ENCODE measurements at places on chromosomes 3 and 15. TPM values are rescaled to one million over a fixed set of nuclear protein-coding genes. Genes with fewer than 3 reads are reported as not detected.
A peak's percentile ranks its signal among the peaks of the same experiment; 100 is the strongest.

CAMKV gene
- polyA plus RNA-seq = 0.09 TPM

GJD2 gene
- not detected for polyA plus RNA-seq

NPAP1 gene
- not detected for polyA plus RNA-seq

TMC3 gene
- polyA plus RNA-seq = not detected

ACP3 gene
- polyA plus RNA-seq = 1.1 TPM

MST1R gene
- not detected for polyA plus RNA-seq

ATG3 gene
- polyA plus RNA-seq = 70.6 TPM

PEX5L gene
- polyA plus RNA-seq = 0.03 TPM

SLC6A1 gene
- polyA plus RNA-seq = not detected

CLDN16 gene
- polyA plus RNA-seq = not detected

DNA sequence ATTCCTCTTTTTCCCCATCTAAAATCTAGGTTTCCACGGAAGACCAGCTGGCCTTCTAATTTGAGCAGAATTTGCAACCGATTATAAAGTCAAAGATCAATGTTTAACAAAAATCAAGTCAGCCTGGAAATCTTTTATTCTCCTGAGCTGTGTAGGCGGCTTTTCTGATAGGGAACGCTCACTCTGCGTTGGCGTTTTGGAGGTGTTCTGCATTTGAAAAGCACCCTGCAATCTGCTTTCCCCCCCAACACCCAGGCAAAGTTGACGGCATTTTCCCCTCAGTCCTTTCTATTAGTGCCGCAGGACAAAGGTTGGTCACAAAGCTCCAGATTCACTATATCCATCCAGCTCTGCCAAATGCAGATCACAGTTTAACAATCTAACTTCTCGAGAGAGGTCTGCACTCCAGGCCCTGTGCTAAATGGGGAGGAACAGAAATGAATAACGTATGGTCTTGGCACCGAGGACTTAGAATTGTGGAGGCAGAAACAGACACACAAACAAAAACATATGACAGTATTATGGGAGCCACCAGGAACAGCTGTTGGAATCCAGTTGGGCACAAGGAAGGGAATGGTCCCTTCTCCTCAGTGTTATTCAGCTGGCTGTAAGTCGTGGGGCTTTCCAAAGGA, 50.4 kb upstream of the LARS2 start:
- no peak for DNase-seq
- H3K4me1 ChIP-seq = no peaks in the 10 kb centered on the region
- no peak overlapping the region for H3K4me3 ChIP-seq
- H3K27me3 ChIP-seq = peaks cover 16% of the 10 kb centered on the region

- no peaks in the 10 kb centered on the region for H3K36me3 ChIP-seq
- H3K27me3 ChIP-seq = no peaks in the 10 kb centered on the region
- peak overlapping the region; percentile 64 for H3K27ac ChIP-seq
- DNase-seq = peak; percentile 83
- H3K4me3 ChIP-seq = no peak overlapping the region
These were observed 58.8 kb downstream of the ARHGAP31 start for GRCh38 chr3:119352863-119353527.

DNA sequence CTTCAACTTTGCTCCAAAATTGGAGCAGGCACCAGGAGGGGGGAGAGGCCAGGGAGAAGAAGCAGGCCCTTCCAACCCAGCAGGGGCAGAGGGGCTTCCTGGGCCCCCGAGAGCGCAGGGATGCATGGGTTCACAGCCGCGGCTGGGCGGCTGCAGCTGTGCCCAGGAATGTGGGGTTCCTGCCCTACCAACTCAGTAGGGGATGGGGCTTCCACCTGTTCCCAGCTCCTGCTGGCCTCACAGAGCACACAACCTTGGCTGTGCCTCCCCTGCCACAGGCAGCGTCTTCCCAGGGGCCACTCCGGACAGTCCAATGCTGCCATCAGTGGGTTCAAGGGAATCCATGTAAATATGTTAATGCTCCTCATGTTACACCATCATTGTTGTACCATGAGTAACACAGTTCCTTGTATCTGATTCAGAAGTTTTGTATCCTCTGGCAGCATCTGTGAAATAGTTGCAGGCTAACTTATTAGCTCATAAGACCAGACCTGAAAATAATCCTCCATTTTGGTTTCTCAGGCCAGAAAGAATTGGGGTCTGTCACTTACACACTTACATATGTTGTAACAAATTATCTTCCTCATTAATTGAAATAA, 12.1 kb upstream of the SIAH2 start:
- peak; percentile 83 for DNase-seq
- H3K27ac ChIP-seq = peak overlapping the region; percentile 40
- H3K27me3 ChIP-seq = no peaks in the 10 kb centered on the region
- H3K36me3 ChIP-seq = no peaks in the 10 kb centered on the region
- no peak overlapping the region for H3K4me3 ChIP-seq

- no peak overlapping the region for H3K4me3 ChIP-seq
- peaks cover 12% of the 10 kb centered on the region for H3K4me1 ChIP-seq
- peak; percentile 99 for DNase-seq
- H3K27ac ChIP-seq = peak overlapping the region; percentile 60
These were observed 16.4 kb downstream of the CHST13 start for GRCh38 chr3:126540342-126540849.

DNA sequence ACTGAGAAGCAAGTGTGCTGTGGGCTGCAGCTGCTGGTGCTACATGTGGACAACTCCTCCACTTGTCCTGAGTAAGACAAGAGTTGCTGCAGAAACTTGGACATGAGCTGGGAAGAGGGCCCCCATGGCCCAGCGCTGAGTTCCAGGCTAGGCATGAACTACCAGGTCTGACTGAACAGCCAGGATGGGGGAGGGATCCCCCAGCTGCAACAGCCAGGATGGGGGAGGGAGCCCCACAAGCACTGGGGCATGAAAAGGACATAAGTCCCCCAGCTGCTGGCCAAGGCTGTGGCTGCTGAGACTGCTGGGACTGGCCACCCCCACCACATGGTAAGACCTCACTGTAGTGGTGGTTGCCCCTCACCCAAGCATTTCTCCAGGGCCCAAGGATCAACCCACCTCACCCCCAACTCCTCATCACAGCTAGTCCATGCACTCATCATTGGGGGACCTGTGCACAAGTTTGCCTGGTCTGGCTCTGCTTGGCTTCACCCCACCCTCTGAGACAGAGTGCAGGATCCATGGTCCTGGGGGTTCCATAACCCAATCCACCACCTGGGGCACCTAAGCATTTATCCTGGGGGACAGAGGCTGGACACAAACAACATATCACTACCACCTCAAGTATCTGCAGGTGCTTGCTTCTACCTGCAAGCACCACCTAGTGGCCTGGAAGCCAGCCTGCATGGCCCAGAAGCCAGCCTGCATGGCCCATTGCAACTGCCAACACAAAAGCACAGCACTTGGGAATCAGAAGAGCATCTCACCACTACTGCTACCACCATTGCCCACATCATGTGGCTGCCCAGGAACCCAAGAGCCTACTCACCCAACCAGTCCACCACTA, 84.5 kb upstream of the STT3B start:
- H3K4me1 ChIP-seq = no peaks in the 10 kb centered on the region
- no peaks in the 10 kb centered on the region for H3K36me3 ChIP-seq
- H3K27me3 ChIP-seq = no peaks in the 10 kb centered on the region

- H3K27ac ChIP-seq = no peak overlapping the region
- peaks cover 18% of the 10 kb centered on the region for H3K36me3 ChIP-seq
- DNase-seq = no peak
These were observed 78.6 kb downstream of the MYLK start for GRCh38 chr3:123805504-123805903.

DNA sequence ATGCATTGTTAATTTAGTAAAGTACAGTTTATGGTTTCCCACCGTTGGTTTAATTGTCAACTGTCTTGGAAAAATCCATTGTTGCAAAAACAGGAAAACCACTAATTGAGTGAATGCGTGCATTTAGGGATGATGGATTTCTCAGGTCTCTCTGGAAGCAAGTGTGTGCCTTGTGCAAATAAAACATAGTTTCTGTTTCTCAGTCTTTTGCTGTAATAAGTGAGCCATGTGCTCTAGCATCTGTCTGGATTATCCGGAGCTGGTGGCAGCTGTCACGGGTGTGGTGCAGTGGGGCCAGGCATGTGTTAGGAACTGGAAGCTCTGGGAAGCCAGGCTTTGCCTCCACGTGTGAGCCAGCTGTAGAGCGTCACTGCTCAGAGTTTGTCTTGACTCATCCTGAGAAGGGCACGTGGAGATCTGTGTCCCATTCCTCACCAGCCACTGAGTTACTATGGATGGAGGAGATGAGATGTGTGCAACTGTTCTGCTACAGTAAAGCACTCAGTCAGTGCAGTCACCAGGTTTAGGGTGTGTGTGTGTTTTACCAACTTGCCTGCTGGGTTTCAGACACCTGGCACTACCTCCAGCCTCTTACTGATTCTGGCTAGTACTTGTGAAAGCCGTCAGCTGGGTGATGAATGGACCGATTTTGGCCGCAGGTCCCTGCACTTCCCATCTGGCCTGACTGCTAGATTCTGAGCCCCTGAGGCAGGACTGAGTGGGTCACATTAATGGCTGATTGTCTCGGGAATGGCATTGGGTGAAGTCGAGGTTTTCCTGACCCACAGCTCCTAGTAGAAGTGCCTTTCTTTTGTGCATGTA, 7.2 kb downstream of the APBA2 start:
- DNase-seq = peak; percentile 12
- no peak overlapping the region for H3K27ac ChIP-seq
- no peaks in the 10 kb centered on the region for H3K36me3 ChIP-seq

GRCh38 chr15:96186105-96186504, 144.4 kb upstream of the NR2F2 start:
- no peaks in the 10 kb centered on the region for H3K36me3 ChIP-seq
- H3K27me3 ChIP-seq = no peaks in the 10 kb centered on the region
- no peak overlapping the region for H3K27ac ChIP-seq
- DNase-seq = no peak

GRCh38 chr3:112751061-112751460, 95.6 kb downstream of the CD200R1L start:
- H3K36me3 ChIP-seq = no peaks in the 10 kb centered on the region
- H3K4me3 ChIP-seq = no peak overlapping the region
- no peak for DNase-seq
- peaks cover 25% of the 10 kb centered on the region for H3K4me1 ChIP-seq
- no peaks in the 10 kb centered on the region for H3K27me3 ChIP-seq

DNA sequence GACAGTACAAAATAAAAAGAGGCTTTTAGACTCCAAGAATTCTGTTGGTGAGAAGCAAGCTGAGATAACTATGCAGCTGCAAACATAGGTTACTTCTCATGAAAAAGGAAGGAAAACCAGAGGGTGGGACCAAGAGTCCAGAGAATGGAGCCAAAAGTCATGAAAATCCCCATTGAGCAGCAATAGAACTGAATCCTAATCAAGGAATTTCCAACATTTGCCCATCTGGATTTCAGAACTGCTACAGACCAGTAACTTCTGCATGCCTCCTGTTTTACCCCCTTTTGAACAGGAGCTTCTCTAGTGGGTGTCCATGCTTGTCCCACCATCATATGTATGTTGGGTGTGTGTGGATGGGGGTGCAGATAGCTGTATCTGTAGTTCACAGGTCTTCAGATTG, 33.6 kb upstream of the BNC1 start:
- no peaks in the 10 kb centered on the region for H3K27me3 ChIP-seq
- no peak overlapping the region for H3K4me3 ChIP-seq
- H3K36me3 ChIP-seq = no peaks in the 10 kb centered on the region
- no peak for DNase-seq
- H3K4me1 ChIP-seq = peaks cover 13% of the 10 kb centered on the region

- H3K36me3 ChIP-seq = 0 out of 2 replicates have a peak, but pooled peaks cover 4% of the 10 kb centered on the region
- no peak overlapping the region for H3K27ac ChIP-seq
- no peak overlapping the region for H3K4me3 ChIP-seq
- H3K4me1 ChIP-seq = no peaks in the 10 kb centered on the region
- H3K27me3 ChIP-seq = no peaks in the 10 kb centered on the region
- DNase-seq = no peak
These were observed 76.1 kb upstream of the CMSS1 start for GRCh38 chr3:99741588-99741987.

DNA sequence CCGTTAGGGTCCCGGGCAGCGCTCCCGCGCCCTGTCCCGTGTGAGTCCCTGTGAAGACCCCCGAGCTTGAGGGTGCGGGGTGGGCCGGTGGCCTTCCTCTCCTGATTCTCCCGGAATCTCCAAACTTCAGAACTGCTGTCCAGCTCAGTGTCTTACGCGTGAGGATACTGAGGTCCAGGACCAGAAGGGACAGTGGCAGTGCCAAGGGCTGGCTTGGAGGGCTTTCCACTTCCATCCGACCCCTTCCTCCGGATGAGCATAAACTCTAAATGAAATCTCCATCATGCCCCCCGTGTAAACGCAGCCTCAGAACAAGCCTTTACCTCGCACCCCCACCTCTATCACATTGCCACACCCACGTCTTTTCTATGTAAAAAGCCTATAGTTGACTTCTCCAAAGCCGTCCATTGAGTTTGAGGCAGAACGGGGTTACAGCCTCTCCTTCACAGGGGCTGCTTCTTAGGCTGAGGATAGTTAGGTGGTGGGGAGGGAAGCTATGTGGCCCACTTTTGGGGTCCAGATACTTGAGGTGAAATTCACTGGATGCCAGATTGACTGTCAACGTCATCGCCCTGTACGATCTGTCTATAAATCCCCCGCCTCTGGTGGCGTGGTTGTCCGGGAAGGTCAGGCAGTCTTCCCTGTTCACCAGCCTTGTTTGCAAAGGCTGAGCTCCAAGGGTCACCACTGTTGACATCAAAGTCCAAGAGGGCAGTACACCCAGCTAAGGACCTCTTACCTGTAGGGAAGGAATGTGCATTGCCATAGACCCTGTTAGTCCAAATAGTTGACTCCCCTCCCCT, 1.1 kb downstream of the EDEM1 start:
- H3K36me3 ChIP-seq = no peaks in the 10 kb centered on the region
- peak; percentile 64 for DNase-seq
- H3K4me3 ChIP-seq = peak overlapping the region; percentile 93
- H3K4me1 ChIP-seq = peaks cover 17% of the 10 kb centered on the region
- H3K27ac ChIP-seq = peak overlapping the region; percentile 80

GRCh38 chr15:64070965-64071851, 22.4 kb downstream of the CIAO2A start:
- no peak overlapping the region for H3K4me3 ChIP-seq
- H3K27me3 ChIP-seq = no peaks in the 10 kb centered on the region
- 0 out of 2 replicates have a peak, but pooled peaks cover 8% of the 10 kb centered on the region for H3K36me3 ChIP-seq
- peak overlapping the region; percentile 74 for H3K27ac ChIP-seq
- H3K4me1 ChIP-seq = peaks cover 29% of the 10 kb centered on the region

DNA sequence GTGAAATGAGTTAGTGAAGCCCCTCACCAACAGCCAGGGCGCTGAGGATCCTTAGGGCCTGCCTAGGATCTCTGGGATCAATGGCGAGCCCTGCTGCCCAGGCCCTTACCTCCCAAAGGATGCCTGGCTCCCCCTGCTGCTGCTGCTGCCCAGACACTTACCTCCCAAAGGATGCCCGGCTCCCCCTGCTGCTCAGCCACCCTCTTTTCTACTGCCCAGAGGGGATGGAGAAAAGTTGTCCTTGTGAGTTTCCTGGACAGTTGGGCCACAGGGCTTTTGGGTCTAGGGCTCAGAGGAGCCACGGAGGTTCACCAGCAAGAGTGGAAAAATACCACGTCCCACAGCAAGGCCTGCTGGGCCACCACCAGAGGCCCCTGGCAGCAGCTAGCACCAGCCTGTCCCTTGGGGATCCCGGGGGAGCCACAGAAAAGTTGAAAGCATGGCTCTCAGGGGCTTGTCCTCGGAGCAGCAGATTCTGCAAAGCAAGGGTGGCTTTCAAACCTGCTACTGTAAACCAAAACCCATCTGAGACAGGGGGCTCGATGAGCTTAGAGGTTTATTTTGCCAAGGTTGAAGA, 59.4 kb downstream of the SLC6A6 start:
- 0 out of 2 replicates have a peak, but pooled peaks cover 4% of the 10 kb centered on the region for H3K36me3 ChIP-seq
- H3K27me3 ChIP-seq = no peaks in the 10 kb centered on the region
- H3K4me3 ChIP-seq = no peak overlapping the region
- H3K4me1 ChIP-seq = peaks cover 26% of the 10 kb centered on the region
- no peak overlapping the region for H3K27ac ChIP-seq
- peak; percentile 80 for DNase-seq

- no peak overlapping the region for H3K4me3 ChIP-seq
- peaks cover 25% of the 10 kb centered on the region for H3K27me3 ChIP-seq
- H3K36me3 ChIP-seq = no peaks in the 10 kb centered on the region
- no peak overlapping the region for H3K27ac ChIP-seq
- H3K4me1 ChIP-seq = no peaks in the 10 kb centered on the region
- DNase-seq = no peak
These were observed 42.9 kb downstream of the HAPLN3 start for GRCh38 chr15:88852476-88852875.

Measured in GM23248 (cell line).